ENCODE measurements at places on chromosomes 16 and 17.
A peak's percentile ranks its signal among the peaks of the same experiment; 100 is the strongest.

DNA sequence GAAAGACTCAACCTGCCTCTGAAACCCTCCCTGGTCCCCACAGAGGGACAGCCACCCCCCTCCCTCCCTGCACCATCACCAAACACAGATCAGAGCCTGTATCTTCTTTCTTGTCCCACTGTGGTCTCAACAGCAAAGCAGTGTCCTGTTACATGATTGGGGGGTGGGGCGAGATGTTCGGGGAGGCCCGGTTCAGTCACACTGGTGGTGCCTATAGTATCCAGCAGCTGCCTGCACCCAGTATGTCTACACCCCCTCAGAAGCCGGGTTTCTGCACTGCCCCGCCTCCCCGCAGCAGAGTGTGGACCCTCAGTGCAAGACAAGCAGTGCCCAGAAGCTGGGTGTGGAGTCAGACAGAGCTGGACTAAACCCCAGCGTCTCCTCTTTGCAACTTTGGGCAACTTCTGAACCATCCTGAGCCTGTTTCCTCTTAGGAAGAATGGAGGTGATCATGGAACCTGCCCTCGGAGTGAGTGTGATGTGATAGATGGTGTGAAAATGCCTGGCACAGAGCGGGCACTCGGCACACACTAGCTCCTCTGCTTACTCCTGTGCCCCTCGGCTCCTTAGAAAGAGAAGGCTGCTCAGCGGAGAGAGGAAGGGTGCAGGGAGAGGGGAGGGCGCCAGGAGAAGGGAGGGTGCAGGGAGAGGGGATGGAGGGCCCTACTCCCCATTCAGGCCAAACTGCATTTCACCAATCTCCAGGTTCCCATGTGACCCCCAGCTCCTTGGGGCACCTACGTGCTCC, 84.0 kb upstream of the TNRC6C start:
- no peak for DNase-seq

DNA sequence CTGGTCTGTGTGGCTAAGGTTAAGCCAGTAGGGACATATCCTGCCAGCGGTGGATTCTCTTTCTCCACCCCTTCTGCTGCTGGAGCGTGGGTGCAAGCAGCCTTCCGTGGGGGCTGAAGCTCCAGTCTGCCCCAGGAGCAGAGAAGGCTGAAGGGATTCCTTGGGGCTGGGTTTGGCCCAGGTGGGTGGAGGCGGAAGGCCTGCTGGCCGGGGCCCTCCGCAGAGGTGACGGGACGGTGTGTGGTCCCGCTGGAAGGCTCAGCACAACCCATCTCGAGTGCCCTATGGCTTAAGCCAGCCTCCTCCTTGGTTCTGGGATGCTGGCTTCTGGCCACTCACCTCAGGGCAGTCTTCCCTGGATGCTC, 13.1 kb downstream of the TIMM22 start:
- DNase-seq: no peak

GRCh38 chr16:75758215-75758614, 31.9 kb upstream of the CPHXL start:
- DNase-seq: no peak

DNA sequence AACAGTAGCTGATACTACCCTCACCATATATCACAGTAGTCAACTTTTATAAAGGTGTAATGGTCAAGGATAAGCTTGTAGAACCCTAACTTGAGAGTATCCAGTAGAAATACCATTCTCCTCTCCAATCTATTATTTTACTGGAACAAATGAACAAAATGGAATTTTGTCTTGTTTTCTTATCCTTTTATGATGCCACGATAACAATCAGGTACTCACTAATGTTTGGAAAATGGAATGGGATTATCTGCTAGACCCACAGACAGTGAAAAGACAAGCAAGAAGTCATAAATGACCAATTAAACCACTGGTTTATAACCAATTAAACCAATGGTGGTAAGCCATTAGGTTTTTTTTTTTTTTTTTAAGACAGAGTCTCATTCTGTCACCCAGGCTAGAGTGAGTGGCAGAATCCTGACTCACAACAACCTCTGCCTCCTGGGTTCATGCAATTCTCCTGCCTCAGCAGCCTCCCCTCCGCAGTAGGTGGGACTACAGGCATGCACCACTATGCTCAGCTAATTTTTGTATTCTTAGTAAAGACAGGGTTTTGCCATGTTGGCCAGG, 10.4 kb downstream of the GPATCH8 start:
- no peak for DNase-seq

GRCh38 chr17:11682646-11683045, 84.4 kb downstream of the DNAH9 start:
- no peak for DNase-seq

DNA sequence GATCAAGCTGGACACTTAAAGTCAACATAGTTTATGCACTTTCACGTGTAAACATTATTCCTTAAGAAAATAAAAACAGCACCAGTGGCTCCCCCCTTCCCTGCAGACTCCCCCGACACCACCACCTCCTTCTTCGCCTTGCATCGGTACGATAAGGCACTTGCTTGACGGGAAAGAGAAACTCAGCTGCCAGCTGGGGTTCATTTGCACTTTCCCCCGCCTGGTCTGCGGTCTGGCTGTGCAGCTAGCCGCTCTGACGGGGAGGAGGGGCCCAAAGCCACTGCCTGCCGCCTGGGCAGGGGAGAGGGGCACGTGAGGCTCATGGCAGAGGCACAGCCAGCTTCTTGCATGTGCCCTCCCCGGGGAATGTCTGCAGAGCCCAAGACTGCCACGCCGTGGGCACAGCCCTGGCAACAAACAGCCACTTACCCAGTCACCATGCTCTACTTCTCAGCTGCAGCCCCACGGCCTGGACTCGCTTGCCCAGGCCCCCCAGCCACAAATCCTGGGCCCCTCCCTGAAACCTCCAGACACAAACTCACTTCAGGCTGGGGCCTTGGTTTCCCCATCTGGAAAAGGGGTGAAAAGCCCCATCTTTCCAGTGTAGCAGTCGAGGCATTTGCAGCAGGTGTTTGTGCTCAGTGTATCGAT, 16.5 kb upstream of the PRM1 start:
- peak; percentile 52 for DNase-seq

- DNase-seq: no peak
These were observed 23.0 kb downstream of the VPS35L start for GRCh38 chr16:19578378-19578971.

- no peak for DNase-seq
These were observed 108.3 kb downstream of the SPACA3 start for GRCh38 chr17:33099906-33100305.

DNA sequence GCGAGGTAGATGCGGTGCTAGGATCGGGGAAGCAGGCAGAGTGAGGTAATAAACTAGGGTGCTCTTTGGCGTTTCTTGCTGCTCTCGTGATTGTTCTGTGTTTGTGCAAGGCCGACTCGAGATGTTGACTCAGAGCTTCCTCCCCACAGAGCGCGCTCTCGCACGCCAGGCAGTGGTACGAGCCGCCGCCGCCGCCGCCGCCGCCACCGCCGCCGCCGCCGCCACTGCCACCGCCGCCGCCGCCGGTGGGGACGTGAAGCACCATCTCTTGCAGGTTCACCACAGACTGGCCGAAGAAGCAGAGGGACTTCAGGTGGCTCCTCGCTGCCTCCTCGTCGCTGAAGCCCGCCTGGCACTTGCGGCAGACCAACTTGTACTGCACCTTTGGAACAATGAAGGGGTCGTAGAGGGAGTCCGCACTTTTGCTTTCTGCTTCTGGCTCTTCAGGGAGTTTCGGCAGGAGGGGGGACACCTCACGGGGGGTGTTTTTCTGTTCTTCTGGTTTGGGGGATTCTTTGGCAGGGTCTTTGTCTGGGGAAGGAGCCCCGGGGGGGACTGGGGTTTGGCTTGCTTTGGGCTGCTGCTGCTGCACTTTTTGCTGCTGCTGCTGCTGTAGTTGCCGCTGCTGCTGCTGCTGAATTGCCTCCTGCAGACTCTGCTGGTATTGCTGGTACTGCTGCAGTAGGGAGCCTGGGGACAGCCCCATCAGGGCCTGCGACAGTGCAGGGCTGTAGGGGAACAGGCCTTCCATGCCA, 260.2 kb downstream of the ZFHX3 start:
- no peak for DNase-seq

DNA sequence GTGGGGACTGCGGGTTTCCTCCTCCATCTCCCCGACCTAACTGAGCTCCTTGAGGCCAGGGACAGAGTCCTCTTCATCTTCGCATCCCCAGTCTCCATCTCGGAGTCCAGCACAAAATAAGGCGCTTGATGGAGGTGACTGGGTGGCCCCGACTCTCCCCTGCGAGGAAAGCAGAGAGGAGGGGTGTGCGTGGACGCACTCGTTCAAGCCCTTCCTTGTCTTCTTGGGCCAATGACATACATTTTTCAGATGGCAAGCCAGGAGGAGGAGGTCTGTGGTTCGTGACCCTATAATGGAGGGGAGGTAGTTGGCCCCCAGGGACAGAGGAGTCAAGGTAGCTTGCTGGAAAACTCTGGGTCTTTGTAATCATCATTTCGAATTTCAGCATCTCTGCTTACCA, 17.2 kb downstream of the CRISPLD2 start:
- no peak for DNase-seq

DNA sequence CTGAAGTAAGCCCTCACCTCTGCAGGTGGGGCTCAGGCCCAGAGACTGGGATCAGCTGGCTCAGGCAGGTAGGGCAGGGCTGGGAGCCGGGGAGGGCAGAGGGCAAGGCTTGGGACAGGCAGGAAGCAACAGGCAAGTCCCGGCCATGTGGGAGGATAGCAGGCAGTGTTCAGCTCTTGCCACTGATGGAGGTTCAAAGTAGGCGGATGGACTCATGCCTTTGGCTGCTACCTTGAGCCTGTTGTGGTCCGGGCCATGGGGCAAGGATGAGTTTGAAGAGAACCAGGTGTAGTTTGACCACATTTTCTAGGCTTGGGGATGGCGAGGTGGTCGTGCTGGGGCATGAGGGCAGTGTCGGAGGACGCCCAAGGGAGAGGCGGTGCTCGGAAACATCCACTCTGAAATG, 2.7 kb downstream of the PRCD start:
- DNase-seq: no peak

All from SW480 (cell line).